ENCODE measurements at places on chromosomes 5 and 9.

GRCh38 chr9:113258282-113258681, 17.1 kb downstream of the CDC26 start:
- no peak for DNase-seq

DNA sequence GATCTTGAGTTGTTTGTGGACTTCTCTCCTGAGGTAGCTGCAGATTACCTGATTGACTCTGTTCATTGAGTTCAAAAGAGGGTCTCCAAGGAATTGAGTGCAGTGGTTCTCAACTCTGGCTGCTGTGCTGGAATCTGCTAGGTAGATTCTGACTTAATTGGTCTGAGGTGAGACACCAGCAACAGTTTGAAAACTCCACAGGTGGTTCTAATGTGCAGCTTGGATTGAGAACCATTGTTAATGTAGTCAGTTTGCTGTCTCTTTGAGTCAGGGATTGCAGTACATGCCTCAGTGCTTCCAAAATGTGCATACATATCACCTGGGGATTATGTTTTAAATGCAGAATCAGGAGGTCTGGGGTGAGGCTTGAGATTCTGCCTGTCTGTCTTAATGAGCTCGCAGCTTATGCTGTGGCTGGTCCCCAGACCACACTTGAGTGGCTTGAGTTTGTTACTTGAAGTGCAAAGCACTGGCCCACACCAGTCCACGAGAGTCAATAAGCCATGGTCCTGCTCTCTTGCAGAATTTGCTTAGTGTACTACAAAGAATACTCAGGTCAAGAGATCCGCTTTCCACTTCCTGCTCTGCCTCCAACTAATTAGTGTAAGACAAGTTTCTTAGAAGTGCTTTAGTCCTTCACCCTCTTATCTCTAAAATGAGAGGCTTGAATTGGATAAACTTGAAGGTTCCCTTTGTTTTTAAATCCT, 82.3 kb downstream of the ATG10 start:
- DNase-seq = no peak

DNA sequence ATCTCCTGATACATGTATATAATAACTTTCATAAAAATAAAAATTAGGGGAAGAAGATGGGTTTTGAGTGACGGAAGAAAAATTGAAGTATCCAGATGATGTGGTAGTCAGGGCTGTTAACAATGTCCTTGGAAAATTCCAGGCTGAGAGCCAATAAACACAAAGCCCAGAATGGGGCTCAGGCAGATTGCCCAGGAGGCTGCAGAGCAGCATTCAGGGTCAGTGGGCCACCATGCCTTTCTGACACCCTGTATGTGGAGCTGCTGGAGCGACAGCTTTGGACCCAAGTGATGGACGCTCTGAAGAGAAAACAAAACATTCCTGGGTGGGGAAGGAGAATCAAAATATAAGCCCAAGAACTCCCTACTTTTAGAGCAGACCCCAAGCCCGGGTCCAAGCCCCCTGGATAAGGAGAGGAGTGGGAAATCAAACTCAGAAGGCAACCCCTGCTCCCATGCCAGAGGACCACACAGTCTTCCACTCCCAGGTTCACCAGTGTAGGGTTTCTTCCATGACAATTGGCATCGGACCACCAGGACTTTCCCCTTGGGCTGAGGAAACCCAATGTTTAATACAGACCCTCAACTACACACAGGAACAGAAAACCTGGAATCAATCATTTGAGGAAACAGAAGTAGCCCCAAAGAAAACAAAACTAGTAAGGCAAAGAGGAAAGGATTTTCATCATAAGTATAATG, 45.7 kb upstream of the SPATA31C2 start:
- DNase-seq = no peak

GRCh38 chr5:40784916-40785315, 13.3 kb downstream of the PRKAA1 start:
- no peak for DNase-seq

GRCh38 chr9:38622288-38622674, 1.9 kb upstream of the ANKRD18A start:
- DNase-seq = no peak

GRCh38 chr5:28512648-28513047, 1474.3 kb upstream of the CDH9 start:
- DNase-seq = no peak

- no peak for DNase-seq
Measured at GRCh38 chr5:10232386-10232785, 17.3 kb downstream of the ATPSCKMT start.

- no peak for DNase-seq
Measured at GRCh38 chr5:134840811-134841210, 5.0 kb upstream of the C5orf24 start.

GRCh38 chr5:89827359-89827758, 582.2 kb downstream of the CETN3 start:
- DNase-seq = no peak

- DNase-seq = no peak
Measured at GRCh38 chr9:91062281-91062680, 260.7 kb downstream of the SYK start.

GRCh38 chr9:75033791-75034473, 5.8 kb upstream of the CARNMT1 start:
- DNase-seq = no peak

- no peak for DNase-seq
Measured at GRCh38 chr5:168317521-168318147, 26.2 kb downstream of the WWC1 start.

- DNase-seq = no peak
Measured at GRCh38 chr5:139378101-139378825, 4.8 kb downstream of the SLC23A1 start.

GRCh38 chr9:106620081-106620480, 242.9 kb upstream of the ZNF462 start:
- DNase-seq = no peak

- DNase-seq = no peak
Measured at GRCh38 chr5:122192497-122193496, 63.5 kb downstream of the ZNF474 start.

DNA sequence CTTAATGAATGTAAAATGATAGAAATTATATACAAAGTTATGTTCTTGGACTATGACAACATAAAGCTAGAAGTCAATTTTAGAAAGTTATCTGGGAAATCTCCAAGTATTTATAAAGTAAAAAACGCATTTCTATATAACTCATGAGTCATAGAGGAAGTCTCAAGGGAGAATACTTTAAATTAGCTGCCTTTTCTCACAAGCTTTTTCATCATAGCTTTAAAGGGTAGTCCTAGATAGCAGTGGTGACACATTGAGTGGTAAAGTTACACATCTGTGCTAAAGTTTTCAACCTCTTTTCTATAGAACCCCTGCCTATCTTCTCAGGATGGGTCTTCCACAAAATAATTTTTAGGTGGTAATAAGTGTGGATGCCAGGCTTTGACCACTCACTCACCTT, 598.3 kb upstream of the FAM174A start:
- no peak for DNase-seq

DNA sequence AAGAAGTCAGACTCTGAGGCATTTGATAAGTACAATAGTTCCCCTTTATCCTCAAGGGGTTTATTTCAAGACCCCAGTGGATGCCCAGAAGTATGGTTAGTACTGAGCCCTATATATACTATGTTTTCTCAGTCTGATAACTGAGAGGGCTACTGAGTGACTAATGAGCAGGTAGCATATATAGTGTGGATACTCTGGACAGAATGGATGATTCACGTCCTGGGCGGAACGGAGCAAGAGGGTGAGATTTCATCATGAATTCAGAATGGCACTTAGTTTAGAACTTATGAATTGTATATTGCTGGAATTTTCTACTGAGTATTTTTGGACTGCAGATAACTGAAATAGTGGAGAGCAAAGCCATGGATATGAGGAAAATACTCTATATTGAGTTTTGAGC, 457.6 kb downstream of the PLK2 start:
- no peak for DNase-seq

DNA sequence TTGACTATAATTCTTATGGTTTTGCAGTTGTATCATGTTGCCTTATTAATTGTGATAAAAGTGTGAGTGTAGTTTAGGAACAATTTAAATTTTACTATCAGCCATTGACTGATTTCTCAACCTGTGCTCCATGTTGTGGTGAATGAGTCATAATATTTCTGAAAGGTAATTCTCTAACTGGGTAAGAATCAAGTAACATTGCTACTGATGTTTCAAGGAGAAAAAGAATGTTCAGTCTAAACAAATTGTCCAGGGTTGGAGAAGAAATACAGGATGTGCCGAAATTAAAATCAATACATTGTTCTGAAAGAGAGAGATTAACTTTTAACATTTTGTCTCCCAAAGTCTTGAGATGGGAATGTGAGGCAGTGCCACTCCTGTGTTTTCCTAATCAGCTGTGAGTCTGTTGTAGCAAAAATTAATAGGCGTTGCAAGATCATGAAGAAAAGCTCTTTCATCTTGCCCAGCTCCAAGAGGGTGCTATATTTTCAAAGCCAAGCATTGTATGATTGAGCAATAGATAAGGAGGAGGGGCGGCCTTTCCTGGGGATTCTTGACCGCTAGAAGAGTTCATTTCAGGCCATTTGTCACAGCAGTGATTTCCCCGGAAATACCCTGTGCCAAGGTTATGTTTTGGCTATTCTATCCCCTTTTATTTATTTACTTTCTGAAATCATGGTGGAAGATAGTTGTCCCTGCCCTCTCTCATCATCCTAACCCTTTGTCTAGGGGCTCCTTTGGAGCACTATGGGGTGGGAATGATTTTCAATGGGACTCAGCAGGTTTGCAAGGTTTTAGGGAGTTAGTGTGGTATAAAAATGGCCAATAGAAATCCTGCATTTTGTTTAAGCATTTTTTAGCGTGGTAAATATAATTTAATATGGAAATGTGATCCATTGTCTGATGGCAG, 151.6 kb downstream of the FOCAD start:
- DNase-seq = no peak

DNA sequence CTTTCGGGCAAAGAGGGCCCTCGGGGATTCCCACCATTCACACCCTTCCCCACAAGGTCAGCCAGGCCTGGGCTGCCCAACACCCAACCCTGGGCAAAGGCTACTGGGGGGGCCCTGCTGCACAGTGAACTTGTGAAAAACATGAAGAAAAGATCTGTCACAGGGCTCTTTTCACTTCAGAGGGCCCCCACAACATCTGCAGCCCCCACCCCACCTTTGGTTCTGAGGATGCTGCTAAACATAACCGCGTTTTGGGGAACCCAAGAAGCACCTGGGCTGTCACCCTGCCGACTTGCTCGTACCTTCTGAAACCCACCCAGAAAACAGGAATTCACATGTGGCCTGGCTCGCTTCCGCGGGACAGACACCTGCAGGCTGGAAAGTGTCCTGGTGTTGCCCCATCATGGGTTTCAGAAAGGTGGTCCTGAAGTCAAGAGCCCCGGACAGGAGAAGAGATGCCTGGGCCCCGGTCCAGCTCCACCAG, 29.3 kb downstream of the B4GALT1 start:
- peak; percentile 61 for DNase-seq

- no peak for DNase-seq
Measured at GRCh38 chr5:111672099-111672498, 84.9 kb downstream of the NREP start.

DNA sequence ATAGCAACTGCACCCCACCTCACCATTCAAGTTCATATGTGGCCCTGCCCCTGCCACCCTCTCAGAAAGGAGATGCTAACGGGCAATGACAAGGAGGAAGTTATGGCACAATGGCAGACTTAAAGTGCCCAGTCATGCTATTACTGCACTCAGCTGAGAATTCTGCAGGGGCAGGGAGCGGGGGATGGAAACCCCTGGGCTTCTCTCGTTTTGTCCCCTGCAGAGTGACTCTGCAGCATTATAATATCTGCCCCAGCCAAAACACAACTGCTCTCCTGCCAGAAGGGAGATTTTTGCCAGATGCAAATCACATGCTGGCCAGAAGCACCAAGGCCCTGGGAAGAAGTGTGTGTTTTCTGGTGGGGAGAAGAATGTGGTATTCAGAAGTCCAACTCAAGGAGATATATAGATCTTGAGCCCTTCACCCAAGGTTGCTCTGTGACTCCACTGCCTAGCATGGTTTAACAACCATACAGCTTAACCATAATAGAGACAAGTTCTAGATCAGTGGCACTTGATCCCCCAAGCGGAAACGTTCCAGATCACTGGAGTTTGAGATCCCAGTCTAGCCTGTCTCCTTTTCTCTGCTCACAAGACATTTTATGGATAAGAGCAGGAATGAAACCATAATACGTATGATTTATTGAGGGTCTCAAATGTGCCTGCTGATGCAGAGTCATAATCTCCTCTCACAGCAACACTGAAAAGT, 207.0 kb upstream of the MAP3K1 start:
- DNase-seq = no peak

DNA sequence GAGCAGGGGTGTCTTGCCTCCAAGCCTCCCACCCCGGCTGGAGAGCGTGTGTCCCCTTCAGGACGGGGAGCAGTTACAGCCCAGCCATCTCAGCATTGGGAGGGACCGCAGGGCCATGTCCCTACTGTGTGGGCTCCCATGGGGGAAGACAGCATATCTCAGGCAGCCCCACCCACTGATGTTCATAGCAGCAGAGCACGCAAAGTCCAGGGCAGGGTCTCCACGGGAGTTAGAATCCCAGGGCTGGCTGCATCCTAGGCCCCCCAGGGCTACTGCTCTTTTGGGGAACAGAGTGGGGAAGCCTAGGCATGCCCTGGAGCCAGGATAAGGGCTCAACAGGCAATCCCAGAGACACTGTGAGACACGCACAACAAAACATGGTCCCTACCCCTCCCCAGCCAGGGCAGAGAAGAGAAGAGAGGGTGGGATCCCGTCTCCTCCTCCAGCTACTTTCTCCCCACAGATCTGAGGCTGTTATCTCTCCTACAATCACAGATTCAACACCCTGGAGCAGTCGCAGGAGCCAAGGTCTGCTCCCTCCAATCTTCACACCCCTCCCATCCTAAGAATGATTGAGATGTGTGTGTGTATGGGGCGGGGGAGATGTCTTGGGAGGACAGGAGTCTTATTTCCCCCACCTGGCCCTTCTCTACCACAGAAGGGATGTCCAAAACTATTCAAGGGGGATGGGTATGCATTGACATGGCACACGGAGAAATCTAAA, 3.4 kb downstream of the CNTFR start:
- DNase-seq = no peak

DNA sequence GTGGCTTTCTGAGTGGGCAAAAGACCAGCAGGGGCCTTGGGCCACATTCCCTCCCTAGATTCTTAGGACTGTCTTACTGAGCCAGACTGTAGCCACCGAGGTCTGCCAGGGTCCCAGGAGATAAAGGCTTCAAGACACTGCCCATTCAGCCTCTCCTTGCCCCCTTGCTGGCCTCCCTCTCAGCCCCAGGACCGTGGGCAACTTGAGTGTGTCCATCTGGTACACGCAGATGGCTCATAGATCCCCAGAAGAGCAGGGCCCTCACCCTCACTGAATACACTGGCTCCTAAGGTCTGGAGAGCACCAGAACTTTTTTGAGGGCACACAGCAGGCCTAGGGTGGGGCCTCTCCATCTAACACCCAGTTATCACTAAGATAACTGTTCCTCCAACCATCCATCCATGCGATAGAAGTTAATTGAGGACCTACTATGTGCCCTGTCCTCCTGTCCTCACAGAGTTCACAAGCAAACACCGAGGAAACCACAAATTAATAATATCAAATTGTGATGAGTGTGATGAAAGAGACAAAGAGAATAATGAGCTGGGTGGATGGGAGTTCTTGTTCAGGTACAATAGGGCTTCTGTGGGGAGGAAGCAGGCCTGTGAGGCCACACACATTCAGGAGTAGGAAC, 4.9 kb upstream of the PDGFRB start:
- no peak for DNase-seq

All from left forelimb (tissue), 1 donor.